ENCODE measurements at places on chromosomes 1 and 21.

- no peak for DNase-seq
These were observed 56.4 kb downstream of the TRABD2B start for GRCh38 chr1:47940779-47941178.

DNA sequence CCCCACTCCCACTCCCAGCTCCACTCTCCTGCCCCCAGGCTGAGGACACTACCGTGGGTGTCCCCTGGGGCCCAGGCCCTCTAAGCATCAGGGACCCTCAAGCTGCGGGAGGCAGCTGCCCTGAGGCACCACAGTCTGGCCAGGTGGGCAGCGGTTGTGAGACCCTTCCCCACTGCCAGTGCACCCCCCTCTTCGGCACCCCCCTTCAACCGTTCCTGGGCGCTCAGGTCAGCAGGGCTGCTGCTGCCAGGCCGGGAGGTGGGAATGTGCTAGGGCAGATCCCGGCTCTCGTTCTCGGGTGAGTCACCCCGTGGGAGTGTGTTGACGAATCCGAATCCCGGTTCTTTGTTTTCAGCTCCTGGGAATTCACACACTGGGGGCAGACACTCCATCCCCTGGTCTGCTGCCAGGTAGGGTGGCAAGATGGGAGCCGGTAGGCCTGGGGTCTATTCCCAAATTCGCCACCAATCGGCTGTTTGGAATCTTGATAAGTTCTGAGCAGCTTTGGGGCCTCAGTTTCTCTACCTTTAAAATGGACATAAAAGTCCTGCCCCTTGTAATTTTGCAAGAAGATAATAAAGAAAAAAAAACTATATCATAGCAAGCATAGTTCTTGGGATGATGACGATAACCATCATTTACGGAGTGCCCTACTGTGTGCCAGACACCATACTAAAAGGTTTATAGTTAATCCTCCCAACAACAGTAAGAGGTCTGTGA lies 28.5 kb upstream of the CASZ1 start:
- no peak for DNase-seq

DNA sequence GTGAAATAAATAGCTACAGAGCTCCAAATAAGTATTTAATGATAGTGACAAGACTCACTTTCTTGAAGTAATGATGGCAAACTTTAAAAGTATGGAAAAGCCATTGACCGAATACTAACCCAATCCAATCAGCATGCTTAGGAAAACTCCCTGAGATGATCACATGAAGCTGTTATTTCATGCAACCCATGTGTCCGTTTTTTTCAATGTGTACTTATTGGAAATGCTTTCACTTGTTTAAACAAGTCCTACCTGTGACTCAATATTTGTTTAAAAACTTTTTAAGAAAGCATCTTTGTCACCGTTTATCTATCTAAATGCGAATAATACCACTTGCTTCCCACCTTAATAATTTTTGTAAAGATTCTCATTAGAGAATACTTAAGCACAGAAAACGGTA lies 185.8 kb downstream of the NRIP1 start:
- no peak for DNase-seq

GRCh38 chr1:174815474-174815908 lies 184.3 kb upstream of the CACYBP start:
- DNase-seq = no peak

DNA sequence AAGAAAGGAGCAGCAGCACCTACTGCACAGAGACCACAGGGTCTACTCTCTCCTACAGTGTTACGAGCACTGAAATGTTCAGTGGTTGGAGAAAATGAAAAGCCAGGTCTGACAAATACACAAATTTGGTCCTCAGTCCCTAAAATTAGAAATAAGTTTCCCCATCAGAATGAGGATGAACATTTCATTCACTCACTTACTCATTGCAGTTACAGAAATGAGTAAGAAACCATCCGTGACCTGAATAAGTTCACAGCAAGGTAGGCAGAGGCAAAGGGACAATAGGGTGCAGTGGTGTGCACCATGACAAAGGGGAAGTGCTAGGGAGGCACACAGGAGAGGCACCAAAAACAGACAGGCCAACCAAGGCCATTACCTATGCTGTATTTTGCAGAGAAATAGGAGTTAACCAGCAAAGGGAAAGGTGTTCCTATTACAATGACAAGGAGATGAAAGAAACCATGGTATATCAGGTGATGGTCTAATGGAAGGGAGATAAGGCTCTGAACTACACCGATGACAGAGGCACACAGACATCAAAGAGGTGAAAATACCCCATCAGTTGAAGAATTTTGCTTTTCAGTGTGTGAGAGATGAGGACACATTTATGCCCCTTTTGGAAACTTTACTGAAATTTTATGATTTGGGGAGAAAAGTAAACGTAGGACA lies 29.4 kb downstream of the VAV3 start:
- DNase-seq = no peak

- no peak for DNase-seq
These were observed 71.0 kb downstream of the SH3GLB1 start for GRCh38 chr1:86775395-86775794.

GRCh38 chr1:181504399-181504842 lies 21.1 kb downstream of the CACNA1E start:
- no peak for DNase-seq

DNA sequence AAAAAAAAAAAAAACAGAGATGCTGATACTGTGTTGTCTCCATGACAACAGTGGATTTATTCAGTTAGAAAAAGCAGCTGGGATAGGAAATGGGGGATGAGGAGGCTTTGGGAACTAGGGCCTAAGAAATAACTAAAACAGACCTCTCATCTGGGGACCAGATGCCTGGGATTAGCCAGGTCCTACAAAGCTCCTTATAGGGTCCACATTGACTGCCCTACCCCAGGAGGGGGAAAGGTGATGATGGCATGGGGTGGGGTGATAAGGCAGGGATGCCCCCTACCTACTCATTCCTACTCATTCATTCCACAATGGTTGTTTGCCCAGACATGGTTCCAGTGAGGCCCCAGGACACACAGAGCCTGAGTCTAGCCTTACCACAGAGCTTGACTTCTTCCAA lies 131.2 kb downstream of the PLXNA2 start:
- no peak for DNase-seq

- peak; percentile 55 for DNase-seq
These were observed 63.7 kb downstream of the MAP10 start for GRCh38 chr1:232868793-232869491.

- DNase-seq = no peak
These were observed 254.8 kb downstream of the LTN1 start for GRCh38 chr21:28737674-28738419.

- DNase-seq = no peak
These were observed 10.2 kb downstream of the UBIAD1 start for GRCh38 chr1:11283151-11283550.

- DNase-seq = no peak
These were observed 24.8 kb downstream of the LYPD8 start for GRCh38 chr1:248730507-248731335.

DNA sequence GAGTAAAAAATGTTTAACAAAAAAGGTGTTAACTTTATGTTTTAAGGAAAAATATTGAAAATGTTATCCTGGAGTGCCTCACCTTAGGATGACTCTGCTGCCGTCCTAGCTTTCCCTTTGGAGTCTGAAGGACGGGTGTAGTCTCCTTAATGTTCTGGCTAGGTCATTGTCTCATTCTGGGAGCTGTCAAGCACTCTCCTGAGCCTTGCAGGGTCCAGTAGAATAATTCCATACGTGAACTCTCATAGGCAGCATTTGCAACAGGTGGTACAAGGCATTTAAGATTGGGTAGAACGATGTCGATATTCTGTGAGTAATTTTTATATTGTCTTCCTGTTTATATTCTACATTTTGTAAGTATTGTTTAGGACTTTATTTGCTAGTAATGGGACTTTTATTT lies 283.6 kb upstream of the C1orf105 start:
- no peak for DNase-seq

DNA sequence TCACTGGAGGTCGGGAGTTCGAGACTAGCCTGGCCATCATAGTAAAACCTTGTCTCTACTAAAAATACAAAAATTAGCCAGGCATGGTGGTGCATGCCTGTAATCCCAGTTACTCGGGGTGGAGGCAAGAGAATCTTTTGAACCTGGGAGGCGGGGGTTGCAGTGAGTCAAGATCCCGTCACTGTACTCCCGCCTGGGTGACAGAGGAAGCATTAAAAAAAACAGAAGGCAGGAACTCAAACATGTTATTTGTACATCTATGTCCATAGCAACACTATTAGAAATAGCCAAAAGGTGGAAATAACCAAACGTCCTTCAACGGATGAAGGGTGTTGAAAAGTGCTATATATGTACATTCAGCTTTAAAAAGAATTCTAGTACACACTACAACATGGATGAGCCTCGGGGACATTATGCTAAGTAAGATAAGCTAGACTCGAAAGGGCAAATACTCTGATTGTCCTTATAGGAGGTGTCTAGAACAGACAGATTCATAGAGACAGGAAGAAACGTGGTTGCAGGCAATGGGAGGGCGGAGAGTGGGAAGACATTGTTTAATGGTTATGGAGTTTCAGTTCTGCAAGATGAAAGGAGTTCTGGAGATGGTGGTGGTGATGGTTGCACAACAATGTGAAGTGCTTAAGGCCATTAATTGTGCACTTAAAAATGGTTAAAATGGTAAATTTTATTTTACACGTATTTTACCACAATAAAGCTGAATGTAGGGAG lies 19.2 kb downstream of the NLRP3 start:
- DNase-seq = no peak

DNA sequence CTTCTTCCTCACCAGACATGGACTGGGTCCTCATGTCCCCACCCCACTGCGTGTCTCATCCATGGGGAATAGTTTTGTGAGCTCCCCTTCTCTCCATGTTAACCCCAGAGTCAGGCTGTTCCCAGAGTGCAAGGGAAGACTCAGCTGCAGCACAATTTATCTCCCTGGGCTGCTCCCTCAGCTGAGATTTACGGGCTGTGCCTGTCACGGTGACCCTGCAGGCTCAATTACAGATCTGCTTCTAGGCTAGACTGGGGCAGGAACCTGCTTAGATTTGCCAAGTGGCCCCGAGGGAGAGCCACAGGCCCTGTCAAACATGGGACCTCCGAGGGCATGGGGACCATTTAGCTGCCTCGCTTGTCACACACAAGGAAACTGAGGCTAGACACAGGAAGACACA lies 37.8 kb downstream of the CDCP2 start:
- no peak for DNase-seq

DNA sequence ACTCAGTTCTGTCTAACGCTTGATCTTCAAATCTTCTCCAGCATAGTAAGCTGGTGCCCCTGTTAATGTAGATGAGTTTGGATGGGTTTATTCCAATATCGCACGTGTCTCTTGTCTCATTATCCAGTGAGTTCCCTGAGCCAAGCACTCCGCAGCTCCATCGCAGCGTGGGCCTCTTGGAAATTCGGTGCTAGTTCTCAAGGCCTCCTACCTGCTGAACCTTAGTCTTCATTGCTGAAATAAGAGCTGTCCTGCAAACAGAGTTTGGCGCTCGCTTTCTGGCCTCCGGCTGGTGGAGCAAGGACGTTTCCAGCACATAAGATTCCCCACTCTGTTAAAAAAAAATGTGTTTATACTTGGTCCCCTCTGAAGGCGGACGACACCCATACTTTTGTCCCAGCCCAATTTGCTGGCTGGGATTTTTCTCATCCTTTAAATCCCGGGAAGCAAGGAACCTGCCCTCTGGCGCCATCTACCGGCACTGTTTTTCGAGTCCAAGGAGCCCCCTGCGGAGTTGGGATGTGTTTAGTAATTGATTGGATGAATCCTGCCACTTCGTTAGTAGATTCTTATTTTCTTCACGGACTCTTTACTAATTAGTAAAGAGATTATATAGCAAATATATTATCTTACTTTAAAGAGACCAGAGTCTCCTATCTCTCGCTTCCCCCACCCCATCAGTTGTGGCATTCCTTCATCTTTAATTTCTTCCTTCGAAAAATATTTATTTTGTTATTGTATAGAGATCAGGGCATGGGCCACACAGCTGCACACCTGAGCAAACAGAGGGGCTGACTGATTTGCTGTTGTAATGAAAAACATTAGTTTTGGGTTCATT lies 14.7 kb downstream of the JUN start:
- no peak for DNase-seq

DNA sequence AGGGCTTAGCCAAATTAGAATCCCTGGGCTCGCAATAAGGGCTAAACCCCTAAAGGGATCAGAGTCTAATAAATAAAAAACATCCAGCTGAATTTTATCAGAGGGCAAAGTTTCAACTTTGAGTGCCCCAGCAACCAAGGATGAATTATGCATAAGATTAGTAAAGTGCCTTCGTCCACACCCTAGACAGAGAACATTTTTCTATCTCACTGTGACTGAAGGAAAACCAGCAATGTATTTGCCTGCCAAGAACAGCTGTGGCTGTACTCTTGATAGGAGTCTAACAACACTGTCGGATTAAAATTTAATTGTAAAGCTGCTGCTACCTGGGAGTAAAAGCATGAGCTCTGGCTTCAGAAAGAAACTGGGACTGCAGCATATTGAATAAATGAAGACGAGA lies 23.3 kb downstream of the WNT2B start:
- DNase-seq = no peak

DNA sequence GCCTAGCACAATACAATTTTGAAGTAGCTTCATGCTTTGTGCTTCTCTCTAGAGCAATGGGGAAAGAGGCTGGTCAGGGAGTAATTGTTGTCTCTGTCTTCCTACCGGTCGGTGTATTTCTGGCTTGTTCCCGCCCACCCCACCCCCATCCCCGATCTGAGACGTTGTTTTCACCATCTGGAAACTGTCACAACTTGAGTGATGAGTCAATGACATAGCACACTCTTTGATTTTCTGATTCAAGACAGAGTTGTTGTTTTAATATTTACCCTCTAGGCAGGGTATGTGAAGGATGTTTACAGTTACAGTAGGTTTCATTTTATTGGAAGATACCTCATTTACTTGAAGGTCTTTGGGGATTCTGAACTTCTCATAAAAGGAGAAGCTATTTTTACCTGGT lies 7.0 kb downstream of the IL12RB2 start:
- DNase-seq = no peak

DNA sequence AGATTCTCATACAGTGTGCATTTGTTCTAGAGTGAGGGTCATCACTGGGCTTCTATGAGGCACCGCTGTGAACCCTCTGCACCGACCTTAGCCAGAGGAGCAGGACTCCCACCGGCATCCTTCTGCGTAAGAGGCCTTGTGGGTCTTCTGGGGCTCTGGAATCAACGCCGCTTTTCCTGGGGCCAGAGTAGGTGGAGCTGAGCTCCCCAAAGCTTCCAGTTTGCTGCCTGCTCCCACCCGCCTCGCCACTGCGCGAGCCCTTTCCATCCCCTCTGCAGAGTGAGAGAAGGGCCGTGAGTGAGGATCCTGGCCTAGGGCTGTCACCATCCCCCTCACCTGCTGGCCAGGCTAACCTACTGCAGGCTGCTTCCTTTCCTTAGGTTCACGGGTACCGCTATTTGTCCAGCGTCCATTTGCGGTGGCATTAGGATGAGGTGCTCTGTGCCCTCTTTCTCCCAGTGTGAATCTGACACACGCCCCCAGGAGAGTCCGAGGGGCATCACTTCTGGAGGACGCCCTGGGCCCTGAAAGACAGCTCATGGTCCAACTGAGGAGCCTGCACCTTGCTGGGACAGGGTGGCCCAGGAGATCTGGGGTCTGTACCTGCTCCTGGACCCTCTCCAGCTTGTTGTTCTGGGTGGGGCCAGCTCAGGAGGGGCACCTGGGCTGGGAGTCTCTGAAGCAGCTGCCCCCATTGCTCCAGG lies 36.2 kb downstream of the UMODL1 start:
- DNase-seq = no peak

- DNase-seq = no peak
These were observed 47.6 kb upstream of the PPP2R5A start for GRCh38 chr1:212237651-212238050.

- DNase-seq = no peak
These were observed 1.6 kb downstream of the SLC44A3 start for GRCh38 chr1:94821636-94822305.
